Head of caudate nucleus (tissue), 42 donors: ENCODE measurements at places on chromosomes 3 and 15.

DNA sequence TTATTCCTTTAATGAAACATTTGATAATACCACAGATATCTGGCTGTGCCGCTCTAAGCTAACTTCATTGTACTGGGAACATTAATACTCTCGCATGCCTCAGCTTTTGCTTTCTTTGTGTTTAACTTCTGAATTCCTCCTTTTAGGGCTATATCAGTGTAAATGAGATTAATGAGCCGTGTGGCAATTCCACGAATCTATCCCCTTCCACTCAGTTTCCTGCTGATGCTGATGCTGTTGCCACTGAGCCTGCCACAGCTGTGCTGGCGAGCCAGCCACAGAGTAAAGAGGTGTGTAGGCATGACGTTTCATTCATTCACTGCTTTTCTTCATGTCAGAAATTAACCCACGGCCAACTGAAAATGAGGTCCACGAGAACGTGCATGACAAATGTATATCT, 30.0 kb upstream of the ABHD10 start:
- DNase-seq, result no peak

- no peak for DNase-seq
Measured at GRCh38 chr3:42666022-42666421, 12.5 kb downstream of the ZBTB47 start.

- no peak for DNase-seq
Measured at GRCh38 chr3:96657710-96658109, 156.7 kb upstream of the EPHA6 start.

GRCh38 chr3:171384101-171384891, 75.9 kb downstream of the TNIK start:
- no peak for DNase-seq

- DNase-seq, result no peak
Measured at GRCh38 chr15:93214106-93214505, 125.1 kb upstream of the RGMA start.

GRCh38 chr3:25191673-25192072, 236.4 kb upstream of the RARB start:
- no peak for DNase-seq
